ENCODE measurements at places on chromosomes 1 and 21.

- DNase-seq = no peak
These were observed 4.1 kb downstream of the MINDY1 start for GRCh38 chr1:151002611-151003010.

GRCh38 chr1:221881805-221882581 lies 140.1 kb upstream of the DUSP10 start:
- no peak for DNase-seq

DNA sequence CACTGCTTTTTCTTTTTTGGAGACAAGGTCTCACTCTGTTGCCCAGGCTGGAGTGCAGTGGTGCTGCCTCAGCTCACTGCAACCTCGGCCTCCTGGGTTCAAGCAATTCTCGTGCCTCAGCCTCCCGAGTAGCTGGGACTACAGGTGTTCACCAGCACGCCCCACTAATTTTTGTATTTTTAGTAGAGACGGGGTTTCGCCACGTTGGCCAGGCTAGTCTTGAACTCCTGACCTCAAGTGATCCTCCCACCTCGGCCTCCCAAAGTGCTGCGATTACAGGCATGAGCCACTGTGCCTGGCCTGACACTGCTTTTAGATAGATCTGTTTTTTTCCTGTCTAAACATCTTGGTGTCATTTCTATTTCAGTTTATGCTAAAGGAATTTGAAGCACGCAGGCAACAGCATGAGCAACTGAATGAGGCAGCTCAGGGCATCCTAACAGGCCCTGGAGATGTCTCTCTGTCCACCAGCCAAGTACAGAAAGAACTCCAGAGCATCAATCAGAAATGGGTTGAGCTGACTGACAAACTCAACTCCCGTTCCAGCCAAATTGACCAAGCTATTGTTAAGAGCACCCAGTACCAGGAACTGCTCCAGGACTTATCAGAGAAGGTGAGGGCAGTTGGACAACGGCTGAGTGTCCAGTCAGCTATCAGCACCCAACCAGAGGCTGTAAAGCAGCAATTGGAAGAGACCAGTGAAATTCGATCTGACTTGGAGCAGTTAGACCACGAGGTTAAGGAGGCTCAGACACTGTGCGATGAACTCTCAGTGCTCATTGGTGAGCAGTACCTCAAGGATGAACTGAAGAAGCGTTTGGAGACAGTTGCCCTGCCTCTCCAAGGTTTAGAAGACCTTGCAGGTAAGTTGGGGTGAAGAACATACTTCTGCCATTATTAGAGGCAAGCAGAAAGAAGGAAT lies 106.1 kb upstream of the BMP8A start:
- no peak for DNase-seq

DNA sequence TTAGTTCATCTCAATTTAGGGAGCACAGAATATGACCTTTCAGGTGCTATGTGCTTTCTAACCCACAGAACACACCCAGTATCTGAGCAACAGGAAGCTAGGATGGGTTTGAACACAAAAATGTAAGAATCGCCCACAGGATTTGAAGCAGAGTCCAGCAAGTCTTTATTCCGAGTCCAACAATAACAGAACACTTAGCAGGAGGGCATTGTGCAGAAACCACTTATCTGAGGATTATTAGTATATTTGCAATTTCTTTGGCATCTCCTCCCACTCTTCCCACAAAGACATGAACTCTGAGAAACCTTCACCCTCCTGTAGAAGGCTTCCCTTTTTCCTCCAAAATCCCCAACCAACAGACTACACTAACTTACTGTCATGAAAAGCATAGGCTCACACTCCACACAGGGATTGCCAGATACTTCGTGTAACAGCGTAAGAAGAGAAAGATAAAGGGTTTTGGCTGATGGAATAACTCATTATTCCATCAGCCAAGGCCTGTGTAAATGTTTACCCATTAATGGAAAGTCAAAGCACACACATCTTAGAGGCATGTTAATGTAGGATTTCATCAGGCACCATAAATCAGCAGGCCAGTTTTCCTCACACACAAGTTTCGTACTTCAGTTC lies 16.1 kb downstream of the SIPA1L2 start:
- DNase-seq = no peak

GRCh38 chr1:170555370-170555769 lies 23.4 kb downstream of the GORAB start:
- no peak for DNase-seq

GRCh38 chr1:155453141-155453540 lies 109.5 kb downstream of the ASH1L start:
- DNase-seq = no peak

- no peak for DNase-seq
These were observed 140.1 kb downstream of the TGFBR3 start for GRCh38 chr1:91745640-91746373.

DNA sequence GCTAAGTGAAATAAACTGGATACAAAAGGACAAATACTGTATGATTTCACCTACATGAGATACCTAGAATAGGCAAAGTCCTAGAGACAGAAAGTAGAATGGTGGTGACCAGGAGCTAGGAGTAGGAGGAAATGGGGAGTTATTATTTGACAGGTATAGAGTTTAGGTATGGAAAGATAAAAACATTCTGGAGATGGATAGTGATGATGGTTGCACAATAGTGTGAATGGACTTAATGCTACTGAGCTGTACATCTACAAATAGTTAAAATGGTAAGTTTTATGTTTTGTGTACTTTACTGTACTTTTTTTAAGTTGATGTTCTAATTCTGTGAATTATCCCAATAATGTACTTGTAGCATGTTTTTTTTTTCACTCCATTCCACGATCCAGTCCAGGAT lies 59.5 kb upstream of the RALGPS2 start:
- DNase-seq = no peak

DNA sequence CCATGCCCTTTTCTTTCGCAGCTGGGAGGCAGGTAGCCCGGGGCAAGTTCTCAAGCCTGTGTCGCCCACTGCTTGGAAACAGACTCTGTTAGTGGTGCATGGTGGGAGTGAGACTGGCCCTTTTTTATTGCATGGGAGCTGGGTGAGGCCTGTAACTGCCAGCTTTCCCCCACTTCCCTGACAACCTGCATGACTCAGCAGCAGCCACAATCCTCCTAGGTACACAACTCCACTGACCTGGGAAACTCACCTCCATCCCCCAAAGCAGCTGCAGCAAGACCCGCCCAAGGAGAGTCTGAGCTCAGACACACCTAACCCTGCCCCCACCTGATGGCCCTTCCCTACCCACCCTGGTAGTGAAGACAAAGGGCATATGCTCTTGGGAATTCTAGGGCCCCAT lies 25.8 kb downstream of the PIGP start:
- no peak for DNase-seq

- no peak for DNase-seq
These were observed 44.9 kb downstream of the SYNJ1 start for GRCh38 chr21:32682696-32683474.
